Central memory CD4-positive, alpha-beta T cell (primary cell): ENCODE measurements at places on chromosomes 6 and 20.

DNA sequence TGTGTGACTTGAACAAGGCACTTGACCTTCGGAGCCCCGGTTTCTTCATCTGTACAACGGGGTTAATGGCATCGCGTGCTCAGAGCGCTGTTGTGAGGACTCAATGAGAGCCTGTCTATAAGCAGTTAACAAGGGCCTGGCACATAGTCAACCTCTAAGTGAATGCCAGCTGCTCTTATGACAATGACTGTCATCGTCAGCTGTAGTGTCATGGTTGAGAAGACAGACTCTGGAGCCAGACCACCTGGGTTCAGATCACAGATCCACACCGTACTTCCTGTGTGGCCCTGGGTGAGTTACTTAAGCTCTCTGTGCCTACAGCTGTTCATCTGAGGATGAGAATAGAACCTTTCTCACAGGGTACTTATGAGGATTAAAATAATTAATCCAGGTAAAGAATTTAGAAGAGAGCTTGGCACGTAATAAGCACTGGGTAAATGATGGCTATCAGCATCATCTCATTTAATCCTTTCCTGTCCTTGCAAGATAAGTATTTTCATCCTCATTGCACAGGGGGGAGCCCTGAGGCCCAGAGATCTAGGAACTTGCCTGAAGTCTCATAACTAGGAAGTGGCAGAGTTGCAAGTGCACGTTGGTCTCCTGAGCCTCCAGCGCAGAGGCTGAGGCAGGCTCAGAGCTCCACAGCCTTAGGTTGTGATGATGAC, 105.3 kb downstream of the EYA2 start:
- no peak for DNase-seq

GRCh38 chr20:48866936-48867335, 39.1 kb upstream of the PREX1 start:
- no peak for DNase-seq

- DNase-seq = no peak
Observed at GRCh38 chr6:86934365-86934764, 3.0 kb upstream of the HTR1E start.

DNA sequence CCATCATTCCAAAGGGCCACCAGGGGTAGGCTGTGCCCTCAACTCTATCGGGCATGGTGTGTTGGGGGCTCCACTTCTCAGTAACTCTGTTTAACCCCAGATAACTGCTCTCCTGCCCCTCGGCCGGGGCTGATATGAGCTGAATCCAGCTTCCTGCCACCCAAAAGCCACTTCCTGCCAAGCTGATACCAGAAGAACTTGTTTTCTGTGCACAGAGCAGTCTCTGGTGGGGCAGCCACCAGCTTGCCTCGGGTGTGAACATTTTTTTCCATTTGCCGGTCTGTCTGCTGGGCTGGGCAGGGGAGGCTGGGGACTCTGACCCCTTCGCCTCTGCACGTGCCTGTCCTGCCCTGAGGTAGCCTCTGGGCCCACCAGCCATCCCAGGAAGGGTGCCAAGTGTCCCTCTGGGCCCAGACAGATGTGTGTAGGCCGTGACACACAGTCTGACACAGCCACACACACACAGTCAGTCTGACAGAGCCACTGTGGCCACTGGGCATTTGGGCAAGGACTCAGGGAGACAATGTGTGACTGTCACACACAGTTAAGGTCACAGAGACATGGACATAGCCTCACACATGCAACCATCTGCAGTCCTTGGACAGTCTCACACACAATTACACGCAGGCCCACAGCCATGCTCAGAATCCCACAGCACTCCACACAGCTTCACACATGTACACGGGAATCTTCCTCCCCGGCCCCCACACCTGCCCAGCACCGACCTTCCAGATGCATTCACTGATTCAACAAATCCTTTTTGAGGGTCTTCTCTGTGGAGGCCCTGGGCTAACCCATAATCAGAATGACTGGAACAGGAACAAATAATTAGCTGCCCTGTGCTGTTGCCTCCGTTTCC, 45.1 kb downstream of the NOL4L start:
- peak; percentile 73 for DNase-seq

GRCh38 chr6:33794910-33795623, 6.1 kb upstream of the LEMD2 start:
- no peak for DNase-seq

DNA sequence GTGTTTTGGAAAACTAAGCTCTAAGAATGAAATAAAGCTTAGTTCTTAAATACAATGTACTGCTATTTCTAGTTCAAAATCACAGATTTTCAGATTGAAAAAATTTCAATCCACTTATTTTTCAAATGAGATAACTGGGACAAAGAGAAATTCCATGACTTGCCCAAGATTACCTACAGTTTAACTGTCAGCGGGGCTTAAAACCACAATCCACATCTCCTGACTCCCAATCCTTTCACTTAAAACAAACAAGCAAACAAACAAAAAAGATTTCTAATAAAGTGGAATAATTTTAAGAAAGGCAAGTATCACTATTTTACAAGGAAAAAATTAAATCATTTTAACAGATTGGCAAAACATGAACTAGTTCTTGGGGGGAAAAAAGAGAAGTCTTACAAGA, 4.2 kb downstream of the PHIP start:
- no peak for DNase-seq
